Forelimb muscle (tissue), 1 donor: ENCODE measurements at places on chromosomes 1 and 21. TPM values are rescaled to one million over a fixed set of nuclear protein-coding genes. Genes with fewer than 3 reads are reported as not detected.

- no peak for DNase-seq
Observed at GRCh38 chr1:57312869-57313268, 111.0 kb downstream of the DAB1 start.

DNA sequence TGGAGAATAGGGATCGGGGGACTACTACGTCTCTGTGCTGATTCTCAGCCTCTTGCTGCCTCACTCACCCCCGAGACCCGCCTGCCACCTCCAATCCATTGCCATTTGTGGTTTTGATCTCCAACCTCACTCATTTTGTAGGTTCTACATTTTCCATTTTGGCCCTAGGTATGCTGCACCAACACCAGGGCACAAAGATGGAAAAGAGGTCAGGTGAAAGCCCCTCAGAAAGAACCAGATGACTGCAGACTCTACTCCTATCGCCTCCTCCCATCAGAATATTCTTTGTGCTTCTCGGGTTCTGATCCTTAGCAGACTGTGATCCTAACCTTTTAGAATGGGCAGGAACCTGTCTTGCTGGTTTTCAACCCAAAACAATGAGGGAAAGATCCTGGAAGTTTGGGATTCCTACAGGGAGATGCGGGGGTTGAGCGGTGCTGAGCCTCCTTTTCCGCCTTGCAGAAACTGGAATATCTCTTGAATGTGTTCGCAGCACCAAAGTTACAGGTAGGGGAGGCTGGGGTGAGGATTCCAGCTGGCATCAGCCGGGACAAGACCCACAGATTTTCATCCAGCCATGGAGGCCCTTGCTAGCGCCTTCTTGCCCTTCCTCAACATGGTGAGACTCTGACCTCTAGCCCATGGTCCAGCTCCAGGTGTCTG is 53.1 kb downstream of the RHBG start:
- no peak for DNase-seq

- no peak for DNase-seq
Observed at GRCh38 chr1:202343652-202344349, 2.1 kb upstream of the UBE2T start.

DNA sequence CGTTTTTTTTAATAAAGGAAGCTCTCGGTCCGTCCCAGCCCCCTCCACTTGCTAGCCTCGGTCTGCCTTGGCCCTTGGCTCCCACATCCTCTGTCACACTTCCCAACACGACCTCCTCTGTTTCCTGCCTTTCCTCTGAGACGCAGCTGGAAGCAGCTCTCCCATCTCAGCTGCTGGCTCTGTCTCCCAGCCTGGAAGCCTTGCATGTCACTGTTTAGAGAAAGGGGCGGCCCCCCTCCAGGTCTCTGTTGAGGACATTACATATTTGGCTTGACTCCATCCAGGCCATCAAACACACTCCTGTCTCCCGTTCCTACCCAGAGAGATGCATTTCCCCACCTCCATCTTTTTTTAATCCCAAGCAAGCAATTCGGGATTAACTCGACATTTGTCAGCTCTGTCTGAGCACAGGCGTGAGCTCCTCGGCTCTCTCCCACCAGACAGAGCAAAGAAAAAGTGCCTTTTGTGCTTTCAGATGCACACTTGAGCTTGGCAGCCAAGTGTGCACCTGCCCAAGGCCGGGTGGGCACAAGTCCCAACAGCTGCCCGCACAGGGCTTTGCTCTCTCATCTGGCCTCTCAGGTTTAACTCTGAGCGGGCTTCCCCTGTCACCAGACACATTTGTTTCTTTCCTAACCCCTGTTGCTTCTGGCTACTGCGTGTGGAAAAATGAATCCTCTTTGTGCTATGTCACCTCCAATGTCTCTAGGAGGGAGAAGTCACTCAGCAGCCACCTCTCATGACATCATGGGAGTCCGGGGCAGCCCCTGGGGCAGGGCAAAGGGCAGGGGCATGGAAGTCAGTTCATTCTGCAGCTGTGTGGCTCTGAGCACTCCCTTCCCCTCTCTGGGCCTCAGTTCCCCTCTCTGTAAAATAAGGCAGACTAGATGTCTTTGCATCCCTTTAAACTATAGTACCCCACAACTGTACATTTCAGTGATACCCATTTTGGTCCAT is 108.3 kb downstream of the KCND3 start:
- peak; percentile 28 for DNase-seq

- no peak for DNase-seq
Observed at GRCh38 chr1:151210830-151211229, 12.5 kb downstream of the PIP5K1A start.

DNA sequence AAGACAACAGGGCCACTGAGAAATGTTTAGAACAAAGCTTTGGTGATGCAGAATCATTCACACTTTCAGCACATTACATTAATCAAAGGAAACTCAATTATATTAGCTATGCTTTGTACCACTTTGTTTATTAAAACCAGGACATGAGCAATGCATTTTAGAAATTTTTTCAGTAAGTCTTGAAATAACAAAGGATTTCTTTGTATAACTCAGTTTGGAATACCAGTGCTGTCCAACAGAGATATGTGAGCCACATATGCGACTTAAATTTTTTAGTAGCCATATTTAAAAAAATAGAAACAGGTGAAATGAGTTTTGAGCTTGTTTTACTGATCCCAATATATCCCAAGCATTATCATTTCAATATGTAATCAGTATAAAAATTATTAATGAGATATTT is 18.8 kb upstream of the F3 start:
- no peak for DNase-seq

Gene RXRG
- 58.1 TPM for polyA plus RNA-seq

Gene SETDB1
- polyA plus RNA-seq: 38.6 TPM

- no peak for DNase-seq
Observed at GRCh38 chr1:19086176-19086875, 123.7 kb downstream of the UBR4 start.

DNA sequence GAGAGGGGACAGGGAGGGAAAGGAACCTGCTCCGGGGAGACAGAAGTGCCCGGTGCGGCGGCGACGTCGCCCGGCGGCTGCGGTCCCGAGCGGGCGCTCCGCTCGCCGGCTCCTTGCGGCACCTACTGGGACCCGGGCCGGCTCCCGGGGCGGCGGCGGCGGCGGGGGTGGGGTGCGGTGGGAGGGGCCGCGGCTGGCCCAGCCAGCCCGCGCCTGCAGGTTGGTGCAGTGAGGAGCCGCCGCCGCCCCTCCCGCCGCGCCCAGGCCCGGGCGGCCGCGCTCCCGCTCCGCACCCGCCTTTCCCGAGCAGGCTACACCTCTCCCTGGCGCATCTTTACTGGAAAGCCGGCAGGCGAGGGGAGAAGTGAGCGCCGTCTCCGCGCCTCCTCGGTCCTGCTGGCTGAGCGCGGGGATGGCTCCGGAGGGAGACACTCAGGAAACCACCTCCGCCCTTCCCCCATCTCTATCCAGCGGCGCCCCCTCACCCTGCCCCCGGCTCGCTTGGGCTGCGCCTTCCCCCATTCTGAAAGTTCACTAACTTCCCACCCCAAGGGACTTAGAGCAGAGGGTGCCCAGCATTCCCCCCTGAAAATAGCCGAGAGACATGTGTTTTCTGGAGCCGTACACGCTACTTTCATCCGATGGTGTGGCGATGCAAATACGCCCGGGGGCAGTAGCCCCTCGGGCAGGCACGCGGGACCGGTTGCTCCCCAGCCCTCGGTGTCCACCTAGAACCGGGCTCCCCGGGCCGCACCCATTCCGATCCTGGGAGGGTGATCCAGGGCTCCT is at the start of gene PLD5:
TSS of gene PLD5 (minus strand) at position 127 of the 789 bp plus-strand sequence.
- DNase-seq: no peak

DNA sequence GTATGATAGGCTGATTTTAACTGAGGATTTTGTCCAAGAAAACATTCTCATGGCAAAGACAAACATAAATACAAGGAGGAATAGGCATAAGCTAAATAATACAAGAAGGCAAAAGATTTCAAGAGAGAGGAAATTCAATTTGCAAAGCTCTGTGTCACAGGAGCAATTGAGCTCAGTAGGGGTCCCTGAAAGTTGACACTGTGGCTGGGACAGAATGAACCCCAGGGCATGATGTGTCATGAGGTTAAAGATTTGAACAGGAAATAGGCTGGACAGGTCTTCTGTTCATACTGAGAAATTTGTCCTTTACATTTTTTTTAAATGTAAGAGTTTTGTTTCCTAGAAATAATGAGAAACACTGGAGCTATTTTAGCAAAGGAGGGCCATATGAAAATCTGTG is 555.4 kb upstream of the NEGR1 start:
- DNase-seq: no peak

GRCh38 chr1:52659356-52659755 is 26.4 kb downstream of the SHISAL2A start:
- DNase-seq: no peak

DNA sequence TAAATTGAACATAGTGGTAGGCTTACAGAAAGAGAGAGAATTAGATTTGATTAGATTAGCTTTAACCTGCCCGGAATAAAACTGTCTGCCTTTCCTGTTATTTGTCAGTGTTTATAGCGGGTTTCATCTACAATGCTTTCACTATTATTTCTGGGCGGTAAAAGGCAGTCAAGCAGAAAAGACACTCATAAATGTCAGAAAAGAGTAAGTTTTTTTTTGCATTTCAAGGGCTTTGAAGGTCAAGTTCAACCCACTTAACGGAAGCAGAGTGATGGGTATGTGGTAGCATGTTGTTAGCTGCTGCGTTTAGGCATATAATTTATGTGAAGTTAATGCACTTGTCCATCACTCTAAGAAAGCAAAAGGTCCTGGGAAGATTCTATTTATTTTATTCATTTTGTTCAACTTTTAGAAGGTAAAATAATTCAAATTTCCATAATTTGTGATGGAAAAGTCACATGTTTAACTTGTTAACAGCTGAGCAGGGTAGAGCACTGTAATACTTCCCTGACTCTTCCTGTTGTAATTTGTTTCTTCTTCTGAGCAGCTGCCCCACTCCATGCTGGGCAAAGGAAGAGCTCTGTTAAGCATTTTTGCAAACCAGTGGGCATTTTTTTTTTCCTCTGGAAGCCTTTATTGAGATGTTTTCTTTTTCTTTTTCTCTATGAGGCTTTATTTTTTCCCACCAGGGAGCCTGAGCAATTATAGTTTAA is 220.1 kb downstream of the ST6GALNAC3 start:
- DNase-seq: no peak

GRCh38 chr1:2056955-2057590 is 6.9 kb downstream of the PRKCZ start:
- DNase-seq: no peak

DNA sequence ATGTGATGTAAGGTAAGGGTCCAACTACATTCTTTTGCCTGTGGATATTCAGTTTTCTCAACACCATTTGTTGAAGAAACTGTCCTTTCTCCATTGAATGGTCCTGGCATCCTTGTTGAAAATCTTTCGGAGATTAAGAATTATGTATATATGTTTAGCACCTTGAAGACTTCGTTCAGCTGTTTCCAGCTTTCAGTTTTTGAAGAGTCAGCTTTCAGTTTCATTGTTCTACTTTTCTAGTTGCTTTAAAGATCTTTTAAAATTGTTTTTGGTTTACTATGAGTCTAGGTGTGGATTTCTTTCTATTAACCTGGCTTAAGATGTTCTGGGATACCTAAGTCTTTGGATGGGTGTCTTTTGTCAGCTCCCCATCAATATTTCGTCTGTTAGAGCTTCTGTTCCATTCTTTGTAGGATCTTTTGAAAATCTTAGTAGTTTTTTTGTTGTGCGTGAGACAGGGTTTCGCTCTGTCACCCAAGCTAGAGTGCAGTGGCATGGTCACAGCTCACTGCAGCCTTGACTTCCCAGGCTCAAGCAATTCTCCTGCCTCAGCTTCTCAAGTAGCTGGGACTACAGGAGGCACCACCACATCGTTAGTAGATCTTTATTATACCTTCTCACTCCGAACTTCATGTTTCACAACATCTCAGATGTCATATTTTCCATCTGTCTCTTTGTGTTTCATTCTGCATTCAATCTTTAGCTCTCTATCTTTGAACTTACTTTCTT is 353.5 kb upstream of the B3GALT2 start:
- no peak for DNase-seq

DNA sequence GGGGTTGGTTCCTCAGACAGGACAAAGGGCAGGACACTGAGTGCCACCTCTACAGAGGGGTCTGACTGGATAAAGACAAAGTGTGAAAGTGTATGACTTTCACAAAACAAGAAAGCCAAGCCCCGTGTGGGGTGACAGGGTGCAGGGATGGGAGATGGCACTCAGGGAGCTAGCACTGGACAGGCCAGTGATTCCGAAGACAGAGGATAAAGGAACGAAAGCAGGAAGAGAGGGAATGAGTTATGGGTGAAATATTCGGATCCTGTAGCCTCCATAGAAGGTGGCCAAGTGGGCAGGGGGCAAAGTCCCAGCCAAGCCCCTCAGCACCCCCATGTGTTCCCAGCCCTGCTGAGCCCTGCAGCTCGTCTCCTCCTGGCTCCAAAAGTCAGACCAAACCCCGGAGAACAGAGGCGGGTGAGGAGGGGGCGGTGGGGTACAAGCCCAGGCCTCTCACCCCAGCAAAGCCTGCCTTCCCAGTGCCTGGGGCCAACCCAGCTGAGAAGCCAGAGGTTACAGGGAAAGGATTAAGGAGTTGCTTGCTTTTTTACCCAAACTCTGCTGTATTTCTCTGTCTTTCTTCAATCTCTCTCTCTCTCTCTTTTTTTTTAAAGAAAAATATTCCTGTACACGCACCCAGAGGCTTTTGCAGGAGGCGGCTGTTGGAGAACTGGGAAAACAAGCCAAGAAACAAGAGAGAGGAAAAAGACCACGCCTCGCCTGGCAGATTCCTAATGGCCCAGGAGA is 14.0 kb upstream of the WASF2 start:
- peak; percentile 91 for DNase-seq

DNA sequence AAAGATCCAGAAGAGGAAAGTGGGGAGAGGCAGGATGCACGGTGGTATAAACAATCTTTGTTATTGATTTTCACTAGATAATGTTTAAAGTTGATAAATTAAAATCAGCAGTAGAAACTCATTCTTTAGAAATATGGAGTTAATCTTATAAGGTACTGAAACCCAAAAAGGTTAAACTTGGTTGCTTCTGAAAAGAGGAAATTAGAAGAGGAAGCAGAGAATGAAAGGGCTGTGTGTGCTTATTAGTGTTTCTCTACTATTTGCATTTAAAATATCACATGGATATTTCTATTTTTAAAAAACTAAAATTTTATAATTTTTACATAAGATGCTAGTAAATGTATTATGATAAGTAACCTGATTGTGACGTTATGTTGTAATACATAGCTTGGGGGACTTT is 24.4 kb downstream of the C1orf141 start:
- DNase-seq: no peak

- DNase-seq: no peak
Observed at GRCh38 chr1:206114692-206115640, 2.2 kb downstream of the AVPR1B start.

Gene CFAP74
- polyA plus RNA-seq: 0.24 TPM

GRCh38 chr1:209993061-209993830 is 55.2 kb downstream of the SYT14 start:
- no peak for DNase-seq

Gene IL6R
- 7.1 TPM for polyA plus RNA-seq

Gene CACHD1
- polyA plus RNA-seq: 10.6 TPM

GRCh38 chr1:234139966-234140365 is 233.3 kb upstream of the COA6 start:
- DNase-seq: no peak

DNA sequence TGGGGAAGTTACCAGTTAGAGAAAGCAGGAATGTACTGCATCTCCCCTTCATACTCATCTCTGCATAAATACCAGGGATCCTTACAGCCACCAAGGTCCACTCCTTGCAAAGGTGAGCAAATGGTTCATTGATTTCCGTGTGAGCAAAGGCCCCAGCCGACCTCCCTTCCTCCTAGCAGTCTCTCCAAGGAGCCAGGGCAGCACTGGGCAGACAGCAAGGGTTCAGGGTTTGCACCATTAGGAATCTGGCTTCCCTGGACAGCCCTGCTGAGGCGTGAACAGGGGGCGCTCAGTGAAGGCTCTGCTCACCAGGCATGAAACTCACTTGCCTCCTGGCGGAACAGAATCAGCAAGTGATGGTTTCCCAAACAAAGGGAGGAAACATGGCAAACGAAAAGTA is 65.7 kb downstream of the MRPL37 start:
- DNase-seq: no peak

Gene KCNT2
- polyA plus RNA-seq: 6.4 TPM
